Hepatic stellate cell (primary cell): ENCODE measurements at places on chromosomes 6 and 20.

DNA sequence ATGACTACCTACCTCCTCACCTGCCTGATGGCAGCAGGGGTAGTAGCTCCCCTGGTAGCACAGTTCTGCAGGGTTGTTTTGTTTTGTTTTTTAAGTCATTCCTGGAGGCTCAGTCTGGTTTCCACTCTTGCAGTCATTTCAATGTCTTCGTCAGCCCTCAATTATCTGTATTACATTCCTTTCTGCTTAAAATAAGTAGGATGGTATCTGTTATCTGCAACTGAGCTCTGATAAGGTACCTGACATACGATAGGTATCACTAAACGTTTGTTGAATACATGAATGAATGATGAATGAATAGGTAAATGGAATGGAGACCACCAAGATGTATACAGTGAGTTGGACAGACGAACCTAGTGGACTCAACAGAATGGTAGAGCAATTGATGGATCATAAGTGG is 7.2 kb upstream of the CLPSL2 start:
- DNase-seq, result no peak

DNA sequence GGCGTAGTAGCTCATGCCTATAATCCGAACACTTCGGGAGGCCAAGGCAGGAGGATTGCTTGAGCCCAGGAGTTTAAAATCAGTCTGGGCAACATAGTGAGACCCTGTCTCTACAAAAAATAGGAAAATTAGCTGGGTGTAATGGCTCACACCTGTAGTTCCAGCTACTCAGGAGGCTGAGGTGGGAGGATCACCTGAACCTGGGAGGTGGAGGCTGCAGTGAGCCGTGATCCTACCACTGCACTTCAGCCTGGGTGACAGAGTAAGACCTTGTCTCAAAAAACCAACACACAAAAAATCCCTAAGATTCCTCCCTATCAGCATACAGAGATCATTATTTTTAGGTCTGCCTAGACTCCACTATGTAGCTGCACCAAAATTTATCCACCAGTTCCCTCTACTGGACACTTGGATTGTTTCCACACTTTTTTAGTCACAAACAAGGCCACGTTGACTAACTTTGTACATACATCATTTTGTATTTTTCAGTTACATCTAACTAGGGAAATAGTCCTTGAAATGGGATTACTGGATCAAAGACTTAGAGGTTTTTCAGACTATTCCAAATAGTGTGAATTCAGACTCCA is 3.6 kb upstream of the PHF1 start:
- DNase-seq, result no peak

- no peak for DNase-seq
Observed at GRCh38 chr20:25690427-25690826, 6.2 kb downstream of the ZNF337 start.

DNA sequence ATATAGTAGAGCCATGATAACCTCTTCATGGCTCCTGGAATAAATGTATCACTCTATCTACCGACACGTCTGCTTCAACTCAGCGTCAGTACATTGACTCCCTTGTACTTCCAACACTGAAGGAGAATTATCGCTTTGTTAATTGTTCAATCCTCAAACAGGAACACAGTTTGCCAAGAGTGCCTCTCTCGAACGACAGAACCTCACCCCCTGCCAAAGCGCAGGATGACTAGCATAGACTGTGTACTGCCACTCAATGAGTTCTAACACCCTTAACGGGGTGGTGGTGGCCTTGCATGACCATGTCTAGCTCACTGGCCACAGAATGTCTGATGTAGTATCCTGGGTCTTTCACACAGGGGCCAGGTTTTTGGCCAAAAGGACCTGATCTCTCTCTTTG is 81.4 kb upstream of the HEY2 start:
- no peak for DNase-seq

- no peak for DNase-seq
Observed at GRCh38 chr6:101607111-101607690, 213.7 kb downstream of the GRIK2 start.

DNA sequence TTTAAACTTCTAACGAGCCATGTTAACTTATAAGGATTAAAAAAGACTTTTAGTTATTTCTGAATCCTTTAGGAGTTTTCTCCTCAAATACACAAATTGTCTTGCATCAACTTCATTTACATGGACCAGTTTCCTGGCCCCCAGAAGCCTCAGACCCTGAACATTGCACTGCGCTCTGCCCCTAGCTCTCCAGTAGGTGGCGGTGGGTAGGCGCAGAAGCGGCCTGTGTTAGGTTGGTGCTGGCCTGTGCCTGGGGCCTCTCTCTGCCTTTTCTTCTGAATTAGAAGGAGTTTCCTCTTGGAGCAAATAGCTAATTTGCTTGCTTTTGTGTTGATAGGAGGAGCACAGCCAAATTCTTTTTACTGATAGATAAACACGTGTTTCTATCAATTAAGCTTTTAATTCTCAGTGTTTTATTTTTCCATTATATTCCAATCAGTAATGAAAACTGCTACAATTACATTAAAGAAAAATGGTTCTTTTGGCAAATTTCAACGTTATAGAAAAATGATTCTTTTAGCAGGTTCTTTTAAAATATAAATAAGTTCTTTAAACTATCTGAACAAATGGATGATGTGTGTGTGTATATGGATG is 44.4 kb downstream of the DTD1 start:
- peak; percentile 59 for DNase-seq

GRCh38 chr6:75751443-75751842 is 2.4 kb downstream of the MYO6 start:
- peak; percentile 26 for DNase-seq

GRCh38 chr20:57384953-57385761 is 6.0 kb upstream of the RBM38 start:
- no peak for DNase-seq

- no peak for DNase-seq
Observed at GRCh38 chr20:10854976-10855375, 181.2 kb upstream of the JAG1 start.

DNA sequence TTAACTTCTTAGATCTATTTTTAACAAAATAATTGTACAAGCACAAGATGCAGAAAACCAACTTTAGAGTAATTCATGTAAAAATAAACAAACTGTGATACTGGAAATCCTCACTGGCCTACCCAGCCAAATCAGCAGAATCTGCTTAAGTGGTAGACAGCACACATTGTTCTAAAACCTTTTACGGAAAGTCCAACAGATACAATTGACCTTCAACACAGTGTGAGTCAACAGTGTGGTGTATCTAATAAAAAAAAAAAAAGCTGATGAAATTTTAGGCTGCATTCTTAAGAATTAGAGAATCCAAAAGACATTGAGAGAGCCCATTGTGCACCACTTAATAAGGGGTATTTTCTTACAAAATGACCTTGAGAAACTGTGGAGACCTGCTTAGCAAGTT is 174.5 kb downstream of the COL21A1 start:
- no peak for DNase-seq

DNA sequence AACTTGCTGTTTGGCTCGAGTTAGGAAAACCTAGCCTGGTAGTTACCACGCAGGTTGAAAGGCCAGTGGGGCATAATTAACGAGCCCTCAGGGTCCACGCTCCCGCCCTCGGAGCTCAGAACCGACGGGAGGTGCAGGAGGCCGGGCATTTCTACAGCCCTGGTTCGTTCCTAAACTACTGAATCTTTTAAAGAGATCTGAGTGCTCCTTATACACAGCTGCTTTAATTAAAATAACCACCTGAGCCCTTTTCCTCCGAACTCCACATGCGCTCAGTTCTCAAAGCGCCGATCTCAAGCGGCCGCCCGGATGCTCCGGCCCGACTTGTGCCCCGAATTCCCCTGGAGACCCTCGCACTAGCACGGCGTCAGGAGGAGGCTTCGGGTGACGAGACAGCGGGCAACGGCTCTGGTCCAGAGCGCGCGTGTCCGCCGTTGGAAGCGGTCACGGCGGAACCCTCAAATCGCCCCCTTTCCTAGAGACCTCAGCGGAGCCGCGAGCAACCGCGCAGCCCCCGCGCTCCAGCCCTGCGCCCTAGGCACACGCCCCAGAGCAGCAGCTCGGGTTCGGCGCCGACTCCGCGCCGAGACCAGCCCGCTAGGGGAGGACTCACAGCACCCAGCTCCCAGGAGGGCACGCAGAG is 397 bp downstream of the WDR27 start:
- DNase-seq, result peak; percentile 22

GRCh38 chr6:45185403-45186251 is 142.5 kb upstream of the RUNX2 start:
- peak; percentile 4 for DNase-seq

GRCh38 chr6:144721232-144721631 is 436.1 kb downstream of the UTRN start:
- DNase-seq, result no peak

DNA sequence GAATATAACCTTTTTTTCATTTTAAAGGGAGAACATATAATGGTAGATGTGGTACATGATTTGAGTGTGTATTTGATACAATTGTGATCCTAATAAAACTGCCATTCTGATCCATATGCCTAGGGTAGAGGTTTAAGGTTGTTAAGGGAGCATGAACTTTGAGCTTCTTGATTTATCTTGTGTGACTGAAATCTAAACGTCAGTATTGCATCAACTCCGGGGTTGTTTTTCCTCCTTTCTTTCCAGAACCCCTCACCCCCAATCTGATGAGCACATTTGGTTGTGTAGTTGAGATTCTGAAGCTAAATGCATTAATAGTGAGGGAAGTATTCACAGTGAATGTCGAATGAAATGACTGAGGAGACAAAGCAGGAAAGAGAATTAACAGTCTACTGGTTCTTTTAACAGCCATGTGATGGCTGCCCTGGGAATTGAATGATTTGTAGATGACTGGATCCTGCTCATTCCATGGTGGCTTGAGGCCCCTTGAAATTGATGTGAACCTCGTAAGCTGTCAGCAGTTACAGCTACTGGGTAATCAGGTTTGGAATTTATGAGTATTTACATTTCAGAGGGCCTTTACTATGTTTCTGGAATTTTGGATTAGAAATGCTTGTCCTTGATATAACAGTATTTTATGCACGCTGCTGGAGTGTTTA is 44.8 kb downstream of the FARS2 start:
- no peak for DNase-seq

DNA sequence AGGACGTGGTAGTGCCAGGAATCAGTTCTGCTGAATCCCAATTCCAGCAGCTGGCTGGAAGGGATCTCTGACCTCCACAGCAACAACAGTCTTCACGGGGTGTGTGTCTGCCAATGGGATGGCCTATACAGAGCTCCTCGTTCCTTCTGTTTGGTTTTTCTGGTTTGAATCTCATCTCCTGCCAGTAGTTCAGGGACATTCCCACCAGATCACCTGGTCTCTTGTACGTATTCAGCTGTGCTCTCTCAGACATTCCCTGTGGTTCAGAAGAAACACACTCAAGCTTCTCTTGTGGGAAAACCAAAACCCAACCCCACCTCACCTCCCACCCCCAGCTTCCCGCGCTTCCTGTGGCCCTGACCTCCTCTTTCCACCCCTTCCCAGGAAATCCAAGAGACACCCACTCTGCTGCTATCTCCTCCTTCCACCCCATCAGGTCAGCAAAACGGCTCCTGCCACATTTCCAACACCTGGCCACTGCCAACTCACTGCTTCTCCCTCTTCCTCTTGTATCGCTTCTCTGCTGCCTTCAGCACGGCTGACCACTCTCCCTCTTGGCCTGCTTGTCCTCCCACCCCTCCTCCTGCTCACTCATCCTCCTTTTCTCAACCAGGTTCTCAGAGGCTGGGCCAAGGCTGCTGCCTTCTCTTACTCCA is 63.3 kb upstream of the PTGIS start:
- DNase-seq, result no peak

GRCh38 chr6:30002871-30003270 is 58.2 kb upstream of the POLR1H start:
- DNase-seq, result peak; percentile 29

GRCh38 chr20:32155017-32155981 is 45.8 kb downstream of the TM9SF4 start:
- DNase-seq, result peak; percentile 69

- no peak for DNase-seq
Observed at GRCh38 chr20:58989196-58989595, 8.1 kb downstream of the NELFCD start.

DNA sequence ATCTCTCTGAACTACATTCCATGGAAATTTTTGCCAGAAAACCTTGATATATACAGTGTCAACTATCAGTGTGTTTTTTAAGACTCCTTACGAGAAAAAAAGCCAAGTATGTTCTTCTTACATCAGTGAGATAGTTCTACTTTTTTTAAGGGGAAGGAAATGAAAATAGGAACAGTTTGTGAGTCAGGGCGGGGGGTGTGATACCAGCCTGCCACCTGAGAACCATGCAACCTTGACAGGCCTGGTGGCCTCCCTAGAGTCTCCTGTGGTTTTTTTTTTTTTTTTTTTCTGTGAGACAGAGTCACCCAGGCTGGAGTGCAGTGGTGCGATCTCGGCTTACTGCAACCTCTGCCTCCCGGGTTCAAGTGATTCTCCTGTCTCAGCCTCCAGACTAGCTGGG is 96.3 kb upstream of the GCM1 start:
- DNase-seq, result no peak

DNA sequence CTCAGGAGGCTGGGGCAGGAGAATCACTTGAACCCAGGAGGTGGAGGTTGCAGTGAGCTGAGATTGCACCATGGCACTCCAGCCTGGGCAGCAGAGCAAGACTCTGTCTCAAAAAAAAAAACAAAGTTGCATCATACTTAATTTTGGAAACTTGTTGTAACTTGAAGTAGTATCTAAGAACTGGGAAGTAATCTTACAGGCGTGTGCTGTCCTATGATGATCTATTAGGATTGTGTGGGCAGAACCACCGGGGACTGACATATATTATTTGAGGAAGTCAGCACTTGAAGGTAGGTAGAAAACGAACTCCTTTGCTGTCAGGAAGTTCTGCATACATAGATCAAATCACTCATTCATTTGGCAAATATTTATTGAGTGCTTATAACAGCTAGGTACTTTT is 188.5 kb downstream of the ZNF217 start:
- no peak for DNase-seq

DNA sequence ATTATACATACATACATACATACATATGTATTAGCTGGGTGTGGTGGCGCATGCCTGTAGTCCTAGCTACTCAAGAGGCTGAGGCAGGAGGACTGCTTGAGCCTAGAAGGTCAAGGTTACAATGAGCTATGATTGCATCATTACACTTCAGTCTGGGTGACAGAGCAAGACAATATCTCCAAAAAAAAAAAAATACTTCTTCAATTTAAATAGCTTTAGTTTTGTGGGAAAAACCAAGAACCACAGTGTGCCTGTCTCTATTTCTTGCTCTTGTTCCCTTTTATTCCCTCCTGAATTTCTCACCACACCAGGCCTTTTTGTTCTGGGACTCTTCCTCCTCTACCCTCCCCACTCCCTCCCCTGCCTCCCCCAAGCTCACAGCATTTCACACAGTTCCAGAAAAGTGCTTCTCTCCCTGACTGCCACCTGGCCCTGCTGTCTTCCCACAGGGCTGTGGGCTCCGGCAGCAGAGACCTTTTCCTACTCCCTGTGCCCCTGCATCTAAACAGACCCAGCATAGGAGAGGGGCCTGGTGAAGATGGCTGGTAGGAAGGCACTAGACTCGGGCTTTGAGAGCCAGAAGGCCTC is 1.3 kb downstream of the C20orf203 start:
- no peak for DNase-seq

GRCh38 chr6:138499303-138500018 is at the start of gene NHSL1:
TSS of gene NHSL1 (minus strand) at chr6:138499494. CDS start at chr6:138499290, 204 bp downstream.
- no peak for DNase-seq

- DNase-seq, result no peak
Observed at GRCh38 chr6:138800377-138801150, 4.7 kb downstream of the ECT2L start.
